GM04504 (cell line): ENCODE measurements at places on chromosomes 7 and 10.

- DNase-seq, result no peak
Measured at GRCh38 chr7:97499204-97499603, 232.7 kb upstream of the TAC1 start.

DNA sequence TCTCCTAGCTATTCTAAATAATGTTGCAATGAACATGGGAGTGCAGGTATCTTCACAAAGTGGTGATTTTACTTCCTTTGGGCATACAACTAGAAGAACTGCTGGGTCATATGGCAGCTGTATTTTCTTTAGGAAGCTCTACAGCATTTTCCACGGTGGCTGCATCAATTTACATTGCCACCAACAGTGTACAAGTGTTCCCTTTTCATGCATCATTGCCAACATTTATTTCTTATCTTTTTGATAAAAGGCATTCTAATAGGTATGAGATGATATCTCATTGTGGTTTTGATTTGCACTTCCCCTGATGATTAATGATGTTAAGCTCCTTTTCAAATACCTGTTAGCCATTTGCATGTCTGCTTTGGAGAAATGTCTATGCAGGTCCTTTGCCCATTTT is 52.6 kb downstream of the NT5C2 start:
- DNase-seq, result no peak

DNA sequence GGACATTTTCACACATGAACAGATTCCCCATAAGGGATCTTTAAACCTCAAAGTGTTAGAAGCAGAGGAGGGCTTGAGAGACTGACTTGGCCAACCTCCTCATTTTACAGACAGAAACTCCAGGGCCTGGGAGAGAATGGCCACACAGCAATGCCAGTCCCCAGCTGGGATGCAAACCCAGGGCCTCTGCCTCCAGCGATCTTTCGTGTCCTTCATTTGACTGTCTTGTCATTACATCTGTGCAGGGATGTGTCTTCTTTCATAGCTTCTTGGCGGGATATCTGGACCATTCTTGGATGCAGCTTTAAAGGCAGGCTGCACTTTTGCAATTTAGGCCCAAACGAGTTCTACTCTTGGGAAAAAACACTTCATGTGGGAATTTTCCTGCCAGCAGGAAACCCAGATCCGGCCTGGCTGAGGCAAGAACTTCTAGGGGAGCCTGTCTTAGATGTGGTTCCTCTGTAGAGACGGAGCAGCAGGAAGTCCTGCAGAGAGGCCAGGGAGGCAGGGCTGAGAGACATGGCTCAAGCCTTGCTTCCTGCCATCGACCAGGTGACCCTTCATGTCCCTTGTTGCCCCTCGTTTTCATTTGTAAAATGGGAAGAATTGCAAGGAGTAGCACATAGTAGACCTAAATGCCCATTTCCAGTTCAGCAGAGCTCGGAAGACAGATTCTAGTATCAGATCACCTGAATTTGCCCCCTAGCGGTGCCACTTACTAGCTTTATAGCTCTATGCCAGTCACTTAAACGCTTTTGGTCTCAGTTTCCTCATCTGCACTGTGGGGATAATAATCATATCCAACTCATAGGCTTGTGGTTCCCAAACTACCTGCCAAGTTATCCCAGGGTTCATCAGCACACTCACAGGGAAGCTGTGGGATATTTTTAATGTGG is 43.9 kb upstream of the SLC29A3 start:
- no peak for DNase-seq

- no peak for DNase-seq
Measured at GRCh38 chr10:100817268-100817839, 72.0 kb downstream of the PAX2 start.

GRCh38 chr10:128258421-128258976 is 132.3 kb upstream of the MKI67 start:
- no peak for DNase-seq

GRCh38 chr10:13412894-13413293 is 64.8 kb upstream of the SEPHS1 start:
- DNase-seq, result no peak

GRCh38 chr10:70927189-70927943 is 39.0 kb upstream of the PCBD1 start:
- DNase-seq, result no peak

DNA sequence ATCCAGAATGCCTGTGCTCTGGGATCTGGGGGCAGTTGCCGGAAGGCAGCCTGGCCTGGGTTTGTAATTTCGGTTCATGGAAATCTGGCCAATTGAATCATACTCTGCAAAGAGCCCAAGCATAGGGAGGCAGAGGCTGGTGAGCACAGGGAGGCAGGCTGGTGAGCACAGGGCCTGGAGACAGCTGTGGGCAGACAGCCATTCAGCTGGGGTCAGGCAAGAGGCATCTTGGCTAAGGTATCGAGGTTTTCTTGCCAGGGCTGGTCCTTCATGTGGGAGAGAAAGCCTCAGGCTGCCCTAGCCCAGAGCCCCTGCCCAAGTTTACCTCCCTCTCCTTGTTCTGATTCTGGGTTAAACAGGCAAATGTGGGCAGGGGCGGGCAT is 63.7 kb upstream of the BAIAP2L1 start:
- DNase-seq, result no peak

DNA sequence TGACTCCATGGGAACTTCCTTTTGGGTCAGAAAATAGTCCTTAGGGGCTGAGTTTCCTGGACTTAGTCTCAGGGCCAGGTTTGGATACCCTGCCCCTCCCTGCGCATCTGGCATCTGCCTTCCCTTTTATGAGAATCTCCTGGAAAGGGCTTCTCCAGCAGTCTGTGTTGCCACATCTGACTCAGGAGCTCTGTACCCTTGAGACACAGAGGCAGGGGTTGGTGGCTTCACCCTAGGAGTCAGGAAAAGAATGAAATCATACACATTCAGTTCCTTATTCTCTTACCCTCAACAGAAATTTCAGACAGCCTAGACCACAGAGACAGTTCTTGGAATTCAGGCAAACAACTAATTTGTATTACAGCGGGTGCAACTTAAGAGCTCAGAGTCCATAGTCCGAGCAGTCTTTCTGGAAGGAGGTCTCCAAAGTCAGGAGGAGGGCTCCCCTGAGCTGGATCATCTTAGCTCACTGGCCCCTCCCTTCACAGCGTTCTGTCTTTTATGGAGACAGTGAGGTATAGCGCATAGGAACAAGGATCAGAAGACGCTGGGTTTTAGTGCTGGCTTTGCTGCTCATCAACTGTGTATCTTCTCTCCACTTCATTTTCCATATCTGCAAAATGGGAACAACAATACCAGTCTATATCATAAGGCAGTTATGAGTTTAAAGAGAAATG is 3.0 kb upstream of the PLAU start:
- DNase-seq, result no peak

- DNase-seq, result no peak
Measured at GRCh38 chr10:120609006-120609405, 152.0 kb downstream of the PLPP4 start.

DNA sequence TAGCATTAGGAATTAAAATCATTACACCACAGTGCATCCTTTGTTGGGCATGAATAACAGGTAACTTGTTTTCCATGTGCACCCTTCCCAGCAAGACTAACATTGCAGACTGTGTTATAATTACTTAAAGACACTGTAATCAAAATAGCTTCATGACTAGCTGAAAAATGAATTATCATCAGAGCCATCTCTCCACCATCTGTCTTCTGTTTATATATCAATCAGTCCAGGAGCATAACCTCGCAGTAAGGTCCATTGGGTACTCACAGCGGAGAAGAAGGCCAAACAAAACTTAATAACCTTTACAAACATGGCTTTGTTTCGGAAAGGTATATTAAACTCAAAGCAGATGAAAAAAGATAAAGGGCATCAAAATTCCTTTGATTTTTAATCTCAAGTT is 90.6 kb downstream of the ODAD2 start:
- DNase-seq, result no peak

- no peak for DNase-seq
Measured at GRCh38 chr7:80272560-80273239, 138.1 kb downstream of the GNAI1 start.

- DNase-seq, result peak; percentile 33
Measured at GRCh38 chr7:26648554-26648953, 215.8 kb downstream of the SKAP2 start.

- DNase-seq, result no peak
Measured at GRCh38 chr7:9175871-9176270, 742.5 kb downstream of the NXPH1 start.

DNA sequence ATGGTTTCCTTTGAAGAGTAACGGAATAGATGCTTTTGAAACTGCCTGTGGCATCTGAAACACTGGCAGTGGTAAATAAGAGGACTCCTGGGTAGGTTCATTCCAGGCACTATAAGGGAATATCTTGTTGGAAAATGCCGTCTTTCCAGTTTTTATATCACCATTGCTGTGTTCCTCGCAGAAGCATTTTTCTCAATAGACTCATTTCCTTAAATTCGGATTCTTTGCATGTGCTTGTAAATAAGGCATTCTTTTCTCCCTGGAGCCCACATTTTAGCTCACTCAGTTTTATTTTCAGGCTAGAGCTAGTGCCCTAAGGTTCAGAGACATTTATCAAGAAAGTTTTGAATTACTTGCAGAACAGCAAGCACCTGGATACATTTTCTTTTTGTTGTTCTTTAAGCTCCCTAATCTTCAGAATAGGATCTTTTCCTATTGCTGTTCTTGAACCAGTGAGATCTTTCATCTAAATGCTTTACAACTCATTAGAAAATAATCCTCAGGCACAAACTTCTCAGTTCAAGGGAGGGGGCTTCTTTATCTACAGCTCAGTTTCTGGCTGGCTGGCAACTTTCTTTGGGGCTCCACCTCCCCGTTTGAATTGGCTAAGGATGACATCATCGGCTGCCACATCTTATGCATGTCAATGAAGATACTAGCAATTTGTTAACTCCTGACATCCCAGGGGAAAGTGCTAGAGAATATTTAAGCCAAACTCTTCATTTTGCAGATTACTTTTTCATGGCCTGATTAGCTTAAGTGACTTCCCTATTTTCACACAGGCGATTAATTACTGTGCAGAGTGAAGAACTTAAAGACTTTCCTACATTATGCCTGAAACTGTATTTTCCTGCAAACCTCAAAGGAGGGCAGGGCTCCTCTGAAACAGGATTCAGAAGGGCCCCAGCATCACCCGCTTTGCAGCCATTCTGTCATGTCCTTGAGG is 133.7 kb upstream of the RSU1 start:
- DNase-seq, result no peak

DNA sequence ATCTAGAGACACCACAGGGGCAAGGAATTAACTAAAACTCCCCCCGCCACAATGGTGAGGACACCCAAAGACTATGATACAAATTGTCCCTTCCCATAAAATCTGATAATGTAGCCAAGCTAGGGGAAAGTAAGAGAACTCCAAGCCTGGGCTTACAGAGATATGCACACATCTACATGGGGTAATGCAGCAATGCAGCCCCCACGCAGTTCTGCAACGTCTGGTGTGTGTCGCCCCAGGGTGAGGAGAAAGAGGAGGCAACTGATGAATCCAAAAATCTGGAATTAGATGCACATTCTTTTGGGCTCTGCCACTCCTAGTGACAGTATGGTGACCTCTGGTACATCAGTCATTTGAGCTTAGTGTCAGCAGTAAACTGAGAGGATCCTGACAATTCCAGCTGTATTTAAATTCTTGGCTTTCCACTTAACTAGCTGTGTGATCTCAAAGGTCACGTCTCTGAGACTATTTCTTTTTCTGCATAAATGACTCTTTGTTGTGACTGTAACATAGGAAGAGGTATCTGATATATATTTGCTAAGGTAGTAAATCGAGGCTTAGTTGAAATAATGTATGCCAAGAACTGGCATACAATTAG is 51.5 kb downstream of the PIP4K2A start:
- no peak for DNase-seq

DNA sequence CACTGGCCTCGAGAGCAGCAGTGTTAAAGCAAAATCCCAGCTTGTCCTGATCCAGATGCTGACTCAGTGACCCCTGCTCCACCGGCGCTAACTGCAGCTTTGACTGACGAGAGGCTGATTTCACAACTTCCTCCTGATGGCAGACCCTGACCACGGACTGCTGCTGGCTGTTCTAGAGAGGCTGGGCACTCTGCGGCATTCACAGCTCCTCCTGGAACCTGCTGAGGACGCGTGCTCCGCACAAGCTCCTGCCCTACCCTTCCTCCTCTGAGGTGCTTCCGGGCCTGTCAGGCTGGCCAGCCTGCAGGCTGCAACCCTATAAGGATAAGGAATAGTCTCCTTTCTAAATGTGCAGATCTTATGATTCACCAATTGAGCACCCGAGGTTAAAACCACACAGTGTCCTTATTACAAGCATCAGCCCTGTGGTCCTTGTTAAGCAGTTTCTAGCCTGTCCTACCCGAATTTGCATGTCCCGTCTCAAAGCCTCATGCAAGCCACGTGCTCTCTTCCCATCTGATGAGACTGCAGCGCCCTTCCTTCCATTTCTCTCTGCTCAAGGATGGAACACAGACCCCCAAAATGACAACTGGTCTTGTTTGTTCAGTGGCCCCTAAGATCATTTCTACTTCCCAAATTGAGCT is 35.5 kb upstream of the NCAPG2 start:
- DNase-seq, result peak; percentile 17

- no peak for DNase-seq
Measured at GRCh38 chr10:19819419-19820033, 3.3 kb downstream of the PLXDC2 start.

- no peak for DNase-seq
Measured at GRCh38 chr7:145845345-145845744, 271.3 kb upstream of the CNTNAP2 start.

- no peak for DNase-seq
Measured at GRCh38 chr10:101807158-101807557, 11.1 kb downstream of the OGA start.

DNA sequence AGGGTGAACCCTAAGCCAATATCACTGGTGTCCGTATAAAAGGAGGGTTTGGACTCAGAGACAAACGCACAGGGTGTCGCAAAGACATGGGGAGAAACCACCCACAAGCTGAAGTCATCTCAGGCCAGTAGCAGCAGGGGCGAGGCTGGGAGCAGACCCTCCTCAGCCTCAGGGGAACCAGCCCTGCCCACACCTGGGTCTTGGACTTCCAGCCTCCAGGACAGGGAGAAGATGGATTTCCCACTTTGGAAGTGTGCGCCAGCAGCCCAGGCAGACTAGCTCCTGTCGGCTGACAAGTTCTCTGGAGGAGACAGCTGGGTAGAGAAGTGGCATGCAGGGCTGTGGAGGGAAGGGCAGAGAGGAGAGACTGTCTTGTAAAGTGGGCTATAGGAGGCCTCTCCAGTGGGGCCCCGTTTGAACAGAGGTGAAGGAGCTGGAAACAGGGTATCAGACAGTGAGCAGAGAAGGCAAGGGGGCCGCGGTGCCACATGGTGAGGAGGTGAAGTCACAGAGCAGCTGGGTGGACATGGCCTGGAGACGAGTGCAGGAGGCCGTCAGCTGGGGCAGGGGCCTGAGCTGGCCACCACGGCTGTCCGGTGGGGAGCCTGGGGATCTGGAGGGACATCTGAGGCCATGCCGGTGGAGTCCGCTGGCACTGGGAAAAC is 475.6 kb downstream of the PTPRN2 start:
- DNase-seq, result no peak
